GM23338 (cell line): ENCODE measurements at places on chromosomes 7 and 10. TPM values are rescaled to one million over a fixed set of nuclear protein-coding genes. Genes with fewer than 3 reads are reported as not detected.
A peak's percentile ranks its signal among the peaks of the same experiment; 100 is the strongest.

HGF gene
- 0.50 and 1.1 TPM in 2 replicates for total RNA-seq

SMKR1 gene
- total RNA-seq = 0.70 TPM in 1 of 2 replicates, not detected in the other

ACBD7 gene
- total RNA-seq = 14.7 and 24.1 TPM in 2 replicates

HTR7 gene
- 41.0 and 42.2 TPM in 2 replicates for total RNA-seq

TRIM73 gene
- 0.31 and 0.54 TPM in 2 replicates for total RNA-seq

CYP2W1 gene
- total RNA-seq = not detected in 2 replicates

- H3K27me3 ChIP-seq = peaks cover 7% of the 10 kb centered on the region; the same call in 1 of the 2 replicates
- H3K27ac ChIP-seq = no peak within 1 kb of the TSS
- DNase-seq = peak; percentile 87
- H3K36me3 ChIP-seq = no peaks in the 10 kb centered on the region
Measured at GRCh38 chr10:5666008-5666840, at the start of gene ASB13. ASB13 (minus strand) TSS chr10:5666595; CDS start chr10:5666551, 44 bp downstream.

- no peaks in the 10 kb centered on the region for H3K27me3 ChIP-seq
- no peak overlapping the region for H3K27ac ChIP-seq
- DNase-seq = no peak
- H3K4me1 ChIP-seq = no peaks in the 10 kb centered on the region
- no peaks in the 10 kb centered on the region for H3K36me3 ChIP-seq
Measured at GRCh38 chr7:29749701-29750321, 56.5 kb upstream of the WIPF3 start.

DNA sequence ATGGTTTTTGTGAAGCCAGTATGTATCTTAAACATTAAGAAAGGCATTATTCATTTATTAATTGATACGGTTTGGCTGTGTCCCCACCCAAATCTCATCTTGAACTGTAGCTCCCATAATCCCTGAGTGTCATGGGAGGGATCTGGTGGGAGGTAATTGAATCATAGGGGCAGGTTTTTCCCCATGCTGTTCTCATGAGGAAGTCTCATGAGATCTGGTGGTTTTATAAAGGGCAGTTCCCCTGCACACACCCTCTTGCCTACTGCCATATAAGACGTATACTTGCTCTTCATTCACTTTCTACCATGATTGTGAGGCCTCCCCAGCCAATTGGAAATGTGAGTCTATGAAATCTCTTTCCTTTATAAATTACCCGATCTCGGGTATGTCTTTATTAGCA, 28.1 kb downstream of the OTUD1 start:
- H3K27ac ChIP-seq = no peak overlapping the region
- no peak overlapping the region for H3K4me3 ChIP-seq
- no peaks in the 10 kb centered on the region for H3K36me3 ChIP-seq
- no peak for DNase-seq

DNA sequence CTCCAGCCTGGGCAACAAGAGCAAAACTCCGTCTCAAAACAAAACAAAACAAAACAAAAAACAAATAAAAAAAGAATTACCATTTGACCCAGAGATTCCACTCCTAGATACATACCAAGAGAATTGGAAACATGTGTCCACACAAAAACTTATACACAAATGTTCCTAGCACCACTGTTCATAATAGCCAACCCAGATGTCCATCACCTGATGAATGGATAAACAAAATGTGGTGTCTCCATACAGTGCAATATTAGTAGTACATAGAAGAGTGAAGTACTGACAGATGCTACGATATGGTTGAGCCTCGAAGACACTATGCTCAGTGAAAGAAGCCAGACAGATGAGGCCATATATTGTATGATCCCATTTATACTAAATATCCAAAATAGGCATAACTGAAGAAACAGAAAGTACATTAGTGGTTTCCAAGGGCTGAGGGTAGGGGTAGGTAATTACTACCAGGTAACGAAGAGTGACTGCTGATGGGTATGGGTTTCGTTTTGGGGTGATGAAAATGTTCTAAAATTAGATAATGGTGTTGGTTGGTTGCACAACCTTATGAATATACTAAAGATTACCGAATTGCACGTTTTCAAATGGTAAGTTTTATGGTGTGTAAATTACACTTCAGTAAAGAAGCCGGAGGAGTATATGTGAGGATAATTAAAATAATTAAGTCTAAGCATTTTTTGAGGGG, 20.0 kb downstream of the MYO1G start:
- no peaks in the 10 kb centered on the region for H3K36me3 ChIP-seq
- no peak for DNase-seq
- H3K27ac ChIP-seq = no peak overlapping the region
- no peaks in the 10 kb centered on the region for H3K4me1 ChIP-seq
- peaks cover 22% of the 10 kb centered on the region for H3K27me3 ChIP-seq

- no peaks in the 10 kb centered on the region for H3K27me3 ChIP-seq
- no peak overlapping the region for H3K4me3 ChIP-seq
- H3K4me1 ChIP-seq = no peaks in the 10 kb centered on the region
- no peak for DNase-seq
- H3K27ac ChIP-seq = no peak overlapping the region
Measured at GRCh38 chr10:78726171-78726570, 342.6 kb upstream of the ZMIZ1 start.

DNA sequence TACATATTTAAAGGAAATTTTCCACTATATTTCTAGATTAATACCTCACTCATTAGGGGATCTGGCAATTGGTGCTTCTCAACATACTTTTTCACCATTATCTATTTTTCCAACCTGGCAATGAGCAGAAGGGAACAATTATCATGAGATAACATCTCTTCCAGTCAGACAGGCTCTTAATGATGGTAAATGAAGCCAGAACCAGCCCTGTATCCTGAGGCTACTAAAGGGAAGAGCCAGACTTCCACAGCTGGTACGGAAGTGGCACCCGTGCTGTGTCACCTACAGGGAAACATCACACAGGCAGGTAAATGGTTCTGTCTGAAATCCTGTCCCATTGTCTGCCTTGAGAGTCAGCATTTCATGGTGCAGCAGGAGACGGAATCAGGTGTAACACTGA, 75.9 kb downstream of the ELMO1 start:
- peaks cover 8% of the 10 kb centered on the region for H3K4me1 ChIP-seq
- peaks cover 7% of the 10 kb centered on the region; the same call in 1 of the 2 replicates for H3K36me3 ChIP-seq
- no peaks in the 10 kb centered on the region for H3K27me3 ChIP-seq
- no peak for DNase-seq

- H3K4me1 ChIP-seq = peaks cover 8% of the 10 kb centered on the region; the same call in 1 of the 2 replicates
- no peaks in the 10 kb centered on the region for H3K36me3 ChIP-seq
- peaks cover 48% of the 10 kb centered on the region for H3K27me3 ChIP-seq
- H3K4me3 ChIP-seq = peak overlapping the region; percentile 79
- DNase-seq = peak; percentile 59
Measured at GRCh38 chr7:18086165-18087025, 58.7 kb upstream of the PRPS1L1 start.
